Activated CD4-positive, alpha-beta T cell treated with anti-CD3 and anti-CD28 coated beads, Interleukin-2, amount 10 ng/mL, durations not matched to agents 24 days and 14 days (primary cell): ENCODE measurements at places on chromosomes 1 and 21. TPM values are rescaled to one million over a fixed set of nuclear protein-coding genes. Genes with fewer than 3 reads are reported as not detected.

DNA sequence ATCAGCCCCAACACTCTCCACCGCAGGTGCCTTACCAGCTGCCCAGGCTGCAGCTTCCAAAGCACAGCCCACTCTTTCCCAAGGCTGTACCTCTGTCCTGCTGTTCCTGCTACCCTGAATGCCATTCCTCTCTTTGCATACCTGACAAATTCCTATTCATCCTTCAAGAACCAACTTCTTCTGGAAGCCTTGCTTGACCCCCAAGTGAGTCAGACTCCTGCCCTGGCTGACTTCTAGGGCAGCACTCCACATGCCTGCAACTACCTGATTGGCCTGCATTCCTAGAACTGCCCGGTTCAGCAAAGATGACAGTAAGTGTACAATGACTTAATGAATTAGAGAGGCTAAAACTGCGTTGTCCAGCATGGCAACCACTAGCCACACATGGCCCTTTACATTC, 20.8 kb upstream of the PDZK1IP1 start:
- peaks cover 6% of the 10 kb centered on the region for H3K27me3 ChIP-seq
- peaks cover 2% of the 10 kb centered on the region for H3K4me1 ChIP-seq
- no peak overlapping the region for H3K27ac ChIP-seq
- H3K4me3 ChIP-seq, result no peak overlapping the region
- no peaks in the 10 kb centered on the region for H3K36me3 ChIP-seq

DNA sequence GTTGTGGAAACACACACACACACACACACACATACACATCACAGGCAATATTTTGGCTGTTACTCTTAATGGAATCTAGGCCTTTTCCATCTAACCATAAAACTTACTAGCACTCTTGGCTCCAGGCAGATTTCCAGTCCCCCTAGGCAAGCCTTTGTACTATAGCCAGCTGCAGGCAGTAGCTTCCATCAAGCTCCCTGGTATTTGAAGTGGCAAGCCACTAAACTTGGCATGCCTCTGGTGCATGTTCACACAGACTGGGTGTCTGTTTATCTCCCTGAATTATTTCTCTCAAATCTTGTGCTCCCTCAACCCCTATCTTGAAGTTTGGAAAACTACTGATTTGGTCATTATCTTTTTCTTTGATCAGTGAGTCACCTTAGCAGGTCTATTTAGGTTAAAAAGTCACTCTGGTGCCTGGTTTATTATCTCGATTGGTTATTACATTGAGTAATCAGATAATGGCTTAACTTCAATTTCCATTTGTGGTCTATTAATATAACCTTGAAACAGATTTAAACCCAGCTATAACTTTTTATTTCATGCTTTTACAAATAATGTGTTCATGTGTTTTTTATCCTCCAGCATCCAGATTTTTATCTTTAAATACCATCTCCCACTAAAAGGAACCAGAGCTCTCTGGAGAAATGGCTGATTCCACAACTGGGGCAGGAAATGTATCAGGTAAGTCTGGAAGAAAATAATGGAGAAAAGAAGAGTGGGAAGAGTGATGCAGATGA, 2.7 kb upstream of the RBM15 start:
- H3K4me1 ChIP-seq, result peaks cover 37% of the 10 kb centered on the region
- H3K27ac ChIP-seq, result peak overlapping the region; percentile 83
- peak overlapping the region; percentile 76 for H3K4me3 ChIP-seq
- peaks cover 18% of the 10 kb centered on the region for H3K36me3 ChIP-seq
- H3K27me3 ChIP-seq, result no peaks in the 10 kb centered on the region

DNA sequence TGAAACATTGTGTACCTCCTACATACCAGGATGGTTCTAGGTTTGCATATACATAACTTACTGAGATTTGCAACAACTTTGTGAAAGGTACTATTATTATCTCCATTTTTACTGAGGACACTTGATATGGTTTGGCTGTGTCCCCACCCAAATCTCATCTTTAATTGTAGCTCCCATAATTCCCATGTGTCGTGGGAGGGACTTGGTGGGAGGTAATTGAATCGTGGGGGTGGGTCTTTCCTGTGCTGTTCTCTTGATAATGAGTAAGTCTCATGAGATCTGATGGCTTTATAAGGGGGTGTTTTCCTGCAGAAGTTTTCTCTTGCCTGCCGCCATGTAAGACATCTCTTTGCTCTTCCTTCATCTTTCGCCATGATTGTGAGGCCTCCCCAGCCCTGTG, 40.1 kb downstream of the IGSF21 start:
- no peaks in the 10 kb centered on the region for H3K27me3 ChIP-seq
- H3K36me3 ChIP-seq, result no peaks in the 10 kb centered on the region
- H3K27ac ChIP-seq, result no peak overlapping the region
- H3K4me3 ChIP-seq, result no peak overlapping the region
- H3K4me1 ChIP-seq, result no peaks in the 10 kb centered on the region

GRCh38 chr21:36859744-36860501, 106.5 kb downstream of the HLCS start:
- H3K4me3 ChIP-seq, result no peak overlapping the region
- H3K27ac ChIP-seq, result peak overlapping the region; percentile 32
- H3K36me3 ChIP-seq, result peaks cover 3% of the 10 kb centered on the region
- H3K4me1 ChIP-seq, result peaks cover 24% of the 10 kb centered on the region
- no peaks in the 10 kb centered on the region for H3K27me3 ChIP-seq

DNA sequence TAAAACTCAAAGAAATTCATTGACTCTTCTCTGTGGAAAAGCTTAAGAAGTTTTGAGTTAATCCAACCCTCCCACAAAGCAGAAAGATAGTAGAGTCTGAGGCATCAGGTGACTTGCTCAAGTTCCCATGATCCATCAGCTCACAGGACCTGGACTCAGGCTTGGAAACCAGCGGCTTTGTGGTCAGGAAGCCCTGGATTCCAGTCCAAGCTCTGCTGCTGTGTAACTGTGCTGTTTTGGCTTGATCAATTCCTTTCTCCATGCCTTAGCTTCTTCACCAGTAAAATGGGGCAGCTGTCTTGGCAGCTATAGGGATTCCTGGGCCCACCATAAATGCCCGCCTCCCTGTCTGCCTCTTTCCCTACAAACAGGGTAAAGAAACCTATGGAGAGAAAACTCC, 180.2 kb downstream of the HIVEP3 start:
- no peak for DNase-seq
- peak overlapping the region; percentile 61 for H3K4me3 ChIP-seq
- H3K4me1 ChIP-seq, result peaks cover 87% of the 10 kb centered on the region
- H3K36me3 ChIP-seq, result no peaks in the 10 kb centered on the region

- peak overlapping the region; percentile 99 for H3K27ac ChIP-seq
- H3K4me3 ChIP-seq, result peak overlapping the region; percentile 82
- peaks cover 43% of the 10 kb centered on the region for H3K4me1 ChIP-seq
- DNase-seq, result peak; percentile 60
- H3K27me3 ChIP-seq, result no peaks in the 10 kb centered on the region
- peaks cover 22% of the 10 kb centered on the region for H3K36me3 ChIP-seq
Observed at GRCh38 chr1:12511128-12511484, 106.9 kb downstream of the DHRS3 start.

DNA sequence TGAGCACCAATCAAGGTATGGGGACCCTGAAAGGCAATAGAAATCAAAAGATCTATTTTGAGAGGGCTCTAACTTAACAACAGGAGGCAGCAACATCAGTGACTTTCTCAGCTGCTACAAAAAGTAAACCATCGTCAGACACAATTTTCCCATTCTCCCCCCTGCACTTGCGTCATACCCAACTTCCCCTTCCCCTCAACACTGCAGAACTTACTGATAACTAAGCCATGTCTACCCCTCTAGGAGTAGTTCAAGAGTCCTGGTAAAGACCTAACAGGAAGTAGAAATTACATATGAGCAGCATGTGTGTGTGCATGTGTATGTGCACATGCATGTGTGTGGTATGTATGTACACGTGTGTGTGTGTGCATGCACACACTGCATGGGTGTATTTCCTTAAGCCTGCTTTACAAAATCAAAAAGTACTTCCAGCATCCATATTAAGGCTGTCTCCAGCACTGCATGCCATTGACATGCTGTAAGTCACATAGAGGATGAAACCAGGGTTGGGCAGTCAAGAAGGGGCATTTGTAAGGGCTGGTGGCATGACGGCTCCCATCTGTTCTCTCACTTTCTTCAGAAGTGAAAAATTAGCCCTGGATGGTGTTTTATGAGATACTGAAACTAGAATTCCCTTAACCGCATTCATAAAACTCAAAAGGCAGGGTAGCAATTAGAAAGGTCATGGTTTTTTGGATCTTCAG, 460.1 kb upstream of the RUNX1 start:
- no peak overlapping the region for H3K4me3 ChIP-seq
- no peaks in the 10 kb centered on the region for H3K27me3 ChIP-seq
- no peak overlapping the region for H3K27ac ChIP-seq

DNA sequence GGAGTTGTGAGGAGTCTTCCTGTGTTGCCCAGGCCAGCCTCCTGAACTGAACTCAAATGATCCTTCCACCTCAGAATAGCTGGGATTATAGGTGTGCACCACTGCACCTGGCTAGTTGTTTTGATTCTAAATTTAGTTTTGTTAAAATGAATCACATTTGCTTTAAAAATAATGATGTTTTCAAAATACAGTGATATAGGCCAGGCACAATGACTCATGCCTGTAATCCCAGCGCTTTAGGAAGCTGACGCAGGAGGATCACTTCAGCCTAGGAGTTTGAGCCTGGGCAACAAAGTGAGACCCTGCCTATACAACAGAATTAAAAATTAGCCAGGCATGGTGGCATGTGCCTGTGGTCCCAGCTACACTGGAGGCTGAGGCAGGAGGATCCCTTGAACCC, 24.3 kb downstream of the RTCA start:
- no peak for DNase-seq
- peaks cover 2% of the 10 kb centered on the region for H3K4me1 ChIP-seq
- peaks cover 42% of the 10 kb centered on the region for H3K36me3 ChIP-seq
- H3K4me3 ChIP-seq, result no peak overlapping the region

GRCh38 chr1:33330361-33330890, 9.5 kb upstream of the A3GALT2 start:
- DNase-seq, result no peak
- no peak overlapping the region for H3K4me3 ChIP-seq
- H3K27me3 ChIP-seq, result no peaks in the 10 kb centered on the region
- peaks cover 57% of the 10 kb centered on the region for H3K36me3 ChIP-seq

DNA sequence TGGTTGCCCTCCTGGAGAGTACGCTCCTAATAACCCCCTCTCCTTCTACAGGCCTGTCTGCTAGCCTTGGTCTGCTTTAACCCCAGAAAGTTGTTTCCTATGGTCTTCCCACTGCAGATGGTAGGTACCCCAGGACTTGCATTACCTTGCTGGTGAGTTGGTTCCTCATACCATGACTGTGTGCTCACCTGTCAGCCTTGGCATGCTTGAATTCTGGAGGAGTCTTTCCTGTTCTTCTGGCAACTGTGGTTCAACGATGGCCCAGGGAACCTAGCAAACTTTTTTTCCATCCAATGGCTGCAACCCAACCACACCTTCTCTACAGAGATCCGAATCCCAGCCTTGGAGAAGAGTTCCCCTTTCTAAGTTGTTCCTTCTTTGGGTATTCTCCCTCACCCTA, 36.9 kb downstream of the RPS6KC1 start:
- H3K36me3 ChIP-seq, result peaks cover 39% of the 10 kb centered on the region
- no peak overlapping the region for H3K4me3 ChIP-seq
- no peak for DNase-seq
- H3K4me1 ChIP-seq, result peaks cover 26% of the 10 kb centered on the region
- no peaks in the 10 kb centered on the region for H3K27me3 ChIP-seq

- peaks cover 4% of the 10 kb centered on the region for H3K36me3 ChIP-seq
- peaks cover 72% of the 10 kb centered on the region for H3K4me1 ChIP-seq
- H3K27me3 ChIP-seq, result no peaks in the 10 kb centered on the region
- H3K27ac ChIP-seq, result peak overlapping the region; percentile 98
Observed at GRCh38 chr1:160460214-160460642, 59.9 kb downstream of the VANGL2 start.

DNA sequence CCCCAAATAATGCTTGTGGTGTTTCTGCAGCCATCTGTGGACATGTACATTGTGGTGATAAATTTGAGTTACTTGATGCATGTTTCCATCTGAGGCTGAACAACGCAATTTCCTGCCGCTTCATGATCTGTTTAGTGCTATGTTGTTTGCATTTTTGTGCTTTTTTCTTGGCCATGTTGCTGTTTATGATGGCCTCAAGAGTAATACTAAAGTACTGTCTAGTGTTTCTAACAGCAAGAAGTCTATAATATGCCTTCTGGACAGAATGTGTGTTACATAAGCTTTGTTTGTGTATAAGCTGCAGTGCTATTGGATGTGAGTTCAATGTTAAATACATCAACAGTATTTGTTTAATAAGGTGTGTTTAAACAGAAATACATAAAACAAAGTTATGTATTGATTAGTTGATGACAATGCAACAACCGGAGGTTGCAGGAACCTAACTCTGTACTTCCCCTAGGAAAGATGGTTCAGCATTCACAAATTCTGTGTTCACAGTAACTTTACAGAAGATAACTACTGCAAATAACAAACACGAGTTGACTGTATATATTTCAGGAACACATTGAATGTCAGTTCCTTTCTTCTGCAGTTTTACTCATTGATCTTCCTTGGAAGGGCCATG, 114.8 kb upstream of the USP24 start:
- DNase-seq, result no peak
- peaks cover 2% of the 10 kb centered on the region for H3K27me3 ChIP-seq
- no peaks in the 10 kb centered on the region for H3K36me3 ChIP-seq
- H3K27ac ChIP-seq, result no peak overlapping the region
- peaks cover 5% of the 10 kb centered on the region for H3K4me1 ChIP-seq

DNA sequence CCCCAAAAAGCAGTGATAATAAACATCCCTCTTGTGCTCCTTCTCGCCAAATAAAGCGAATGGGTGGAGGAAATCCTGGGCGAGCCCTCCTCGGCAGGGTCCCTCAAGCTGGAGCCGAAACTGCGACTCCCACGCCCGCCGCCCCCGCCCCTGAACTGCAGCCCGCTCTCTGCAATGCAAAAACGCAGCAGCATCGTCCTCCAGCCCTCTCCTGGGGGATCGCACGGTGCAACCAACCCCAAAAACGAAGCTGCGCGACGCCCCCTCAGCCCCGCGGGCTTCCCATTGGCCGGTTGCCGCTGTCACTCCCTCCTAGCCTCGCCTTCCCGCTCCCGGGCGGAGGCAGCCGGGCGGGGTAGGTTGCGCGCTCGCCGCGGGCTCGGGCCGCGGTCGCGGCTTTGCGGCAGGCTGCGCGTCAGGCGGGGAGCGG, at the start of gene TMCC2:
TMCC2 (plus strand) TSS at position 363 of the 430 bp plus-strand sequence. CDS start 619 bp downstream, outside the sequence.
- DNase-seq, result peak; percentile 95
- peaks cover 31% of the 10 kb centered on the region for H3K27me3 ChIP-seq
- peaks cover 42% of the 10 kb centered on the region for H3K4me1 ChIP-seq
- H3K4me3 ChIP-seq, result peak within 1 kb of the TSS; percentile 91
- peaks cover 1% of the 10 kb centered on the region for H3K36me3 ChIP-seq

- no peak overlapping the region for H3K4me3 ChIP-seq
- DNase-seq, result no peak
- no peaks in the 10 kb centered on the region for H3K27me3 ChIP-seq
Observed at GRCh38 chr1:229184066-229184465, 86.8 kb upstream of the RAB4A start.

GRCh38 chr1:114755006-114755931, 2.5 kb downstream of the CSDE1 start:
- H3K27ac ChIP-seq, result peak overlapping the region; percentile 100
- peaks cover 2% of the 10 kb centered on the region for H3K27me3 ChIP-seq
- peak overlapping the region; percentile 99 for H3K4me3 ChIP-seq

GRCh38 chr1:87331365-87332241, 2.9 kb downstream of the LMO4 start:
- H3K36me3 ChIP-seq, result peaks cover 19% of the 10 kb centered on the region
- H3K4me3 ChIP-seq, result peak overlapping the region; percentile 89
- H3K27me3 ChIP-seq, result no peaks in the 10 kb centered on the region
- H3K27ac ChIP-seq, result peak overlapping the region; percentile 93
- H3K4me1 ChIP-seq, result peaks cover 49% of the 10 kb centered on the region
- peak; percentile 91 for DNase-seq

Gene DDI2
- total RNA-seq, result 50.5 and 53.0 TPM in 2 replicates

Gene ZFP69B
- 5.5 and 6.3 TPM in 2 replicates for total RNA-seq

Gene B4GALT3
- 65.1 and 69.9 TPM in 2 replicates for total RNA-seq

Gene NR1I3
- total RNA-seq, result not detected in 2 replicates

Gene RGS5
- 0.95 and 2.8 TPM in 2 replicates for total RNA-seq

Gene TUFT1
- 1.7 and 2.1 TPM in 2 replicates for total RNA-seq

Gene BTBD8
- 1.0 and 1.1 TPM in 2 replicates for total RNA-seq

Gene RASSF5
- 193 and 196 TPM in 2 replicates for total RNA-seq

Gene ATP1B1
- total RNA-seq, result 12.5 and 15.3 TPM in 2 replicates
